ENCODE measurements at places on chromosomes 11 and 22.

GRCh38 chr22:36577019-36577418 lies 48.1 kb upstream of the EIF3D start:
- no peak for DNase-seq

DNA sequence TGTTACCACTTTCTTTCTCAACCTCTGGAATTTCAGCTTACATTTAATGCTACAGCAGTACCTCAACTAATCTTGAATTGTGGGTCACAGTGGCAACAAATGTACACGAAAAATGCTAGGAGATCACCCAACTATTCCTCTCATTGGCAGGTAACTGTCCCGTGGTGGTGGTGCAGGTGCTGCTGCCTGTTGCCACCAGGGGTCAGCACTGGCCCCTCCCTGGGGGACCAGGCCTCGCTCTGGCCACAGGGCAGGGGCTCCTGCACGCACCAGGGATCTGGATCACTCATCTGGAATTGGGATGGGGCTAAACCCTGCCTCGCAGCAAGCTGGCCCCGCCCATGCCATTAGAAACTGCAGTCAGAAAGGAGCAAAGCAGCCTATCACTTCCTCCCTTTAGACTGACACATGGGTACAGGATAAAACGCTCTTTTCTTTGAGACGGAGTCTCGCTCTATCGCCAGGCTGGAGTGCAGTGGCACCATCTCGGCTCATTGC lies 6.9 kb upstream of the POLDIP3 start:
- no peak for DNase-seq

DNA sequence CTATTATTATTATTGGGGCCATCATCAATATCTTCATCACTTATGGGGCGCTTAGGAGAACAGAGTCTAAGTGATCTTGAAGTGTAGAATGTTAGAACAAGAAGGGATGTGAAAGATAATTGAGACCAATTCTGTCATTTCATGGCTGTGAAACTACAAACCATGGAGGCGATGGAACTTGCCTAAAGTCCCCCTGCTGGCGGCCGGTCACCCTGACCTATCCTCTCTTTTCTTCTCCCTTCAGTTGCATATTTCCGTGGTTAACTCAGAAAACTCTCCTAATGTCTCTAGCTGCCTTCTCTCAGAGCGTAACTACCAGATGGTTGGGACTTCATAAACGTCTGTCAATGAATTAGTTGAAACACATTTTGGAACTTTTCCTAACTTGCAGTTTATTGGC lies 6.6 kb upstream of the OR4B1 start:
- no peak for DNase-seq

DNA sequence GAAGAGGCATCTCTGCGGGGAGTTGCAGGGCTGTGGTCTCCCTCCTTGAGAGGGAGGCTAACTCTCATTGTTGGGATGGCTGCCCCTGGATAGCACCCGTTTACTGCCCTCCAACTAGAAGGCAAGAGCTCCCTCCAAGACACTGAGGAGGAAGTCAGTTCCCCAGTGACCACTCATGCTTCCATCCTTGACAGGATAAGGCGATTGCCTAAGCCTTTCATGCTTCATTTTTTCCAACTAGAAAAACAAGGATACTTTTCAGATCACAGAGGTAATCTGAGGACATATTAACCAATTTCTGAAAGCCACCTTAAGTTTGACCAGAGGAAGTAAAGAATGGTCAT lies 186.6 kb downstream of the MAML2 start:
- DNase-seq = no peak

DNA sequence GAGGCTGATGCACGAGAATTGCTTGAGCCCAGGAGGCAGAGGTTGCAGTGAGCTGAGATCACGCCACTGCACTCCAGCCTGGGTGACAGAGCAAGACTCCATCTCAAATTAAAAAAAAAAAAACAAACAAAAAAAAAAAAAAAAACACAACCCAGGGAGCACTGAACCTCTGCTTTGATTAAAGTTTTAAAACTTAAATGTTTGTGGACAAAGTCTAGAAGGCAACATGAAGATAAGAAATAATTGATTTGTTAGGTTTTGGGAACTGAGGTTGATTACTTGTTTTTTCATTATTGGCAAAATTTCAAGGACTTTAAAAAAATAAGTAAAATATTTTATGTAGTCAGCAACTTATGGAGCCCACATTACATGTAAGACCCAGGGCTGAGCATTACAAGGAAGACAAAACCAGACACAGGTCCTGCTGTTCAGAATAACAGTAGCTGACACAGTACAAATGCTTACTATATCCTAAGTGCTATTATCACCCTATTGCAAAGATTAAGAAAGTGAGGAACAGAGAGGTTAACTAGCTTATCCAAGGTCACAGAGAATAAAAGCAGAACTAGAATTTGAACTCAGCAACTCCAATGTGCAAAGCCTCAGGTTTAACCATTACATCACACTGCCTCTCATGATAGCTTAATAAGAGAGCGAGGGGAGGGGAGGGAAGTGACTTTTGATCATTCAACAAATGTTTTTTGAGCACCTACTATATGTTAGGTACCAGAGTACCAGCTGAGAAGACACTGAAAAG lies 2.3 kb upstream of the CRY2 start:
- DNase-seq = no peak

DNA sequence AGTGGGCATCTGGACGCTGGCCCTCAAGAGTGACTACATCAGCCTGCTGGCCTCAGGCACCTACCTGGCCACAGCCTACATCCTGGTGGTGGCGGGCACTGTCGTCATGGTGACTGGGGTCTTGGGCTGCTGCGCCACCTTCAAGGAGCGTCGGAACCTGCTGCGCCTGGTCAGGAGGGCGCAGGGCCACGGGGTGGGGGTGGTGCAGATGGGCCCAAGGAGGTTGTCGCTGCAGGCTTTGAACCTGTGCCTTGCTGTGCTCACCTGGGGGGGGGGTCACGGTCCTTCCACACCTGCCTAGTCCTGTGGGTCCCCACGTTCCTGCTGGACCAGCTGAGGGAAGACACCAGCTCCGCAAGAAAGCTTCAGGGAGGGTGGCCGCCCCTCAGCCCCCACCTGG lies 3.5 kb downstream of the CD151 start:
- DNase-seq = no peak

DNA sequence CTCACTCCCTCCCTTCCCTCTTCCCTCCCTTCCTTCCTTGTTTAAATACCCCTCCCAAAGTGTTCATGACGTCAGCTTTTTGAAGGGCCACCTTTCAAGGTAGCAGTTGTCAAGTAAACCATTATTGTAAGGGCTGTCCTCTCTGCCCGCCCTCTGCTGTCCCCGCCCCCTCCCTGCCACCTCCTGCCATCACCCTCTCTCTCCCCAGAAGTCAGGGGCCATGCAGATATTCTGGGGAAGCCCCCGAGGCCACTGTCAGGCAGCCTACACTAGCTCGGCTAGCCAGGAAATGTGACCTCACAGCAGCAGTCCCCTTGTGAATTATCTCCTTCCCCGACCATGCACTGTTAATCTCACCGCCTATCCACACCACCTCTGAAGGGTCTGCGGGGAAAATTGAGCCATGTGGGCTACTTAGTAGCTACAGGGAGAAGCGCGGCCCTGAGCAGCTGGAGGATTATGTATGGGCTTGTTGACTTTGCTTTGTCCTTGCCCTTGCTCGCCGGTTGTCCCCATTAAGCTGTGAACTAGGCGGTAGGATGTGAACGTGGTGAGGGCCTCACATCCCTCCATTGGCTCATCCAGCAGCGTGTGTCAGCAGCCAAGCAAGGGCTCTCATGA lies 42.1 kb upstream of the ATXN10 start:
- DNase-seq = no peak

GRCh38 chr11:14577292-14577691 lies 57.1 kb upstream of the PSMA1 start:
- DNase-seq = no peak

GRCh38 chr22:40401532-40401931 lies 31.1 kb downstream of the SGSM3 start:
- DNase-seq = no peak

DNA sequence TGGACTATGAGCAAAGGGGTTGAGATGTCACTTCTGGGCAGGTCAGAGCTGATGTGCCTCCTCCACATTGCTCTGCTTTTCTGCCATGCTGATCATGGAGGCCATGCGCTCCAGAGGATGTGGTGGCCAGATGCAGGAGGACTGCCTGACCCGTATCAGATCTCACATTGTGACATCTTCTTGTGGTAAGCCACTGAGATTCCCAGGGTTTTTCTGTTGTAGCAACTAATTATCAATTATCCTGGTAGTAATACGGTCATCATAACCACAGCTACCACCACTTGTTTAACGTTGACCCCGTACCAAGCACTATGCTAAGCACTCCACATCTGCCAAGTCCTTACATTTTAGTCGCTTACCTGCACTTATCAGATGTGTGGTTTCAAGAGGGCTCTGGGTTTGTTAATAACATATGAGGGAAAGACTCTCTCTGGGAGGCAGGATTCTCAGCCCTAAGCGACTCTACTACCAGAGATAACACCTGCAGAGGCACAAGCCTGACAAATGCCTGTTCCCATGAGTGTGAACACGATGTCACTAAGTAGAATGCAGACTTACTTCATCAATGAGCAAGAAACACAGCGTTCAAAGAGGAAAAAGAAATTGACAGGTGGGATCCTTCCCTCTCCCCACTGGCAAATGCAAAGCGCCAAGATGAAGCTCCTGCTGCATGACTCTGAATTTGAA lies 63.6 kb upstream of the TIMP3 start:
- DNase-seq = no peak

- DNase-seq = no peak
These were observed 5.3 kb upstream of the KCNQ1OT1 start for GRCh38 chr11:2704896-2705606.

GRCh38 chr22:32799496-32799895 lies 2.0 kb upstream of the TIMP3 start:
- no peak for DNase-seq

- DNase-seq = no peak
These were observed 90.5 kb upstream of the DBX1 start for GRCh38 chr11:20250644-20251247.

DNA sequence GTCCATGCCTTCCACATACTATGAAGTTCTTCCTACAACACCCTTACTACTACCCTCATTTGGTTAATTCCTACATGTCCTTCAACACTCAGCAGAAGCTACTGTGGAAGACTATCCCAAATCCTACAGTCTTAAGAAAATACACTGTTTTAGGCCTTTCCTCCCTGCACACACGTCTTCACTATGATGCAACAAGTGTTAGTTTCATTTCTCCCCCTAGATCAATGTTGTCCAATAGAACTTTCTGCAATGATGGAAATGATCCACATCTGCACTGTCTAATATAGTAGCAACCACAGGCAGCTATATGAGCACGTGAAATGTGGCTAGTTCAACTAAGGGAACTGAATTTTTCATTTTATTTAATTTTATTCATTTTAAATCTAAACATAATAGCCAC lies 46.7 kb upstream of the CCDC34 start:
- DNase-seq = no peak

DNA sequence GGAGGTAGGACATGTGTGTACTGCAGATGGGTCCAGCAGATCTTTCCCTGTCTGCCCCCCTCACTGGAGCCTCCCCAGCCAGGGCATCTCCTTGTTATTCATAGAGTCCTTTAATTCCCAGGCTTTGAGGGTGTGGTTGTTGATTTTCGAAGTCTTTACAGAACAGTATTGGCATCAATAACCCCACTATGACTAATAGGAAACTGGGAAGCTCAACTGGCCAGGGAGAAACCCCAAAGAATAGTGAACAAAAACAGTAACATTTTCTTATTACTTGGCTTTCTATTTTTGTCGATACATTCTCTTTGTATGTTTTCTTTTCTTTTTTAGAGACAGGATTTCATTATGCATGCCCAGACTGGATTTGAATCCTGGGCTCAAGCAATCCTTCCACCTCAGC lies 57.9 kb downstream of the NF2 start:
- no peak for DNase-seq

DNA sequence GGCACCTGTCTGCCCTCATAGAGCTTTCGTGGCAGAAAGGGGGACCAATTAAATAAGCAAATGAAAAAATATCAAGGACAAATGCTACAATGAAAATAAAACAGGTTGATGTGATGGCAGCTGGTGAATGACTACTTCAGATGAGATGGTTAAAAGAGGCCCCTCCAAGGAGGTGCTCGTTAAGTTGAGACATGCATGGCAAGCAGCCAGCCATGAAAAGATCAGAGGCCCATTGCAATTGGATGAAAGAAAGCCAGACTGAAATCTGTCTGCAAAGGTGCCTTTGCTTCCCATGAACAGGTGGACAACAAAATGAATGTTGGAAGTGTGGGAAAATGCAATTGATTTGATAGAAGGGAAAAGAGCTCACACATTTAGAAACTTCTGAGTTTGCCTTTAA lies 848 bp upstream of the TRPC6 start:
- DNase-seq = no peak

DNA sequence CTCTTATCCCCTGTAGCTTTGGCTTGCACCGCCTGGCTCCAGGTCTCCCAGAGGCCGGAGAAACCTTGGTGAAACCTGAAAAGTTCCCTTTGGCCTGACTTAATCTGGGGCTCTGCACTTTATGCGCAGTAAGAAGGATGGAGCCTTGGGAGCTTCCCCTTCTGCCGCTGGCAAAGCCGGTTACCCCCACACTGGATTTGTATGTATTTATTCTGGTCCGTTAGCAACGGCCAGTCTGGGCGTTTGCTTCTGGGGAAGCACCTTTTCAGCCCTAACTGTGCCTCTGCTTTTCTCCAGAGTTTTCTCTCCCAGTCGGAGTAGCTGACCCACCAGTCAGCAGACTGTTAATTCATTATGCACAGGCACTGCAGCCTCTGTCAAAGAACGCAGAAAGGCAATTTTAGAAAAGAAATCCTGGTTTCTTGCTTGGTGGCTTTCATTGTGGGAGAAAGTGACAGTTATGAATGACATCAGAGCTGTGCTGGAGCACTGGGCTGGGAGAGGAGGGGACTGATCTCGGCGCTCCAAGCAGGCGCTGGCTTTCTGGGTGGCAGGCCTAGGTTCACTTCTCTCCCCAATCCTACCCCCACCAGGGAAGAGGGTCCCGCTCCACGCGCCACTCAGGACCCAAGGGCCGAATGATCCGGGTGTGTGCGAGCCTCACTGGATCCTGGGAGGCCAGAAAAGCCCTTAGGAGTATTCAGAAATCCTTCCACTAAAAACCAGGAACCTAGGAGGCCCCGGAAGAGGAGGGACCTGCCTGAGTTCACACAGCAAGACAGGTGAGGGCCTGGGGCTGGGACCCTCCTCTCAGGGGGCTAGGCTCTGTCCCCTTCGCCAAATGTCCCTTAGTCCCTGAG lies 70.2 kb downstream of the RTL6 start:
- no peak for DNase-seq

GRCh38 chr11:114799476-114799875 lies 121.1 kb downstream of the NXPE2 start:
- no peak for DNase-seq

GRCh38 chr11:12182676-12183541 lies 72.5 kb downstream of the MICAL2 start:
- no peak for DNase-seq

- no peak for DNase-seq
These were observed 260.7 kb downstream of the MN1 start for GRCh38 chr22:27540656-27541396.

All from cortex of kidney (tissue), 1 donor.